ENCODE measurements at places on chromosomes 1 and 21.

DNA sequence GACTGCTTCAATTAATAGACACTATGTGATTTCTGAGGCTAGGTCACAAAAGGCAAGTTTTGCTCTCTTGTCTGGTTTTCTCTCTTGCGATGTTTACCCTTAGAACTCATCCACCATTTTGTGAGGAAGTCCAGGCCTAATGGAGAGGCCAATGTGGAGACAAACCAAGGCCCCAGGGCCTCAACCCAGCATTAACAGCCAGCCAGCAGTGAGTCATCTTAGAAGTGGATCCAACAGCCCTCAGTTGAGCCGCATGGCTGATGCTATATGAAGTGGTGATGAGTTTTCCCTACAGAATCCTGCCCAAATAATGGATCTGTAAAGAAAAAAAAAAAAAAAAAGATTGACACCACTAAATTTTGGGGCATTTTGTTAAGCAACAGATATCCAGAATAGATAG, 95.1 kb downstream of the DNTTIP2 start:
- DNase-seq: no peak

- DNase-seq: no peak
These were observed 21.6 kb downstream of the MECR start for GRCh38 chr1:29209173-29209572.

GRCh38 chr21:35508139-35508888, 459.2 kb upstream of the RUNX1 start:
- DNase-seq: no peak

DNA sequence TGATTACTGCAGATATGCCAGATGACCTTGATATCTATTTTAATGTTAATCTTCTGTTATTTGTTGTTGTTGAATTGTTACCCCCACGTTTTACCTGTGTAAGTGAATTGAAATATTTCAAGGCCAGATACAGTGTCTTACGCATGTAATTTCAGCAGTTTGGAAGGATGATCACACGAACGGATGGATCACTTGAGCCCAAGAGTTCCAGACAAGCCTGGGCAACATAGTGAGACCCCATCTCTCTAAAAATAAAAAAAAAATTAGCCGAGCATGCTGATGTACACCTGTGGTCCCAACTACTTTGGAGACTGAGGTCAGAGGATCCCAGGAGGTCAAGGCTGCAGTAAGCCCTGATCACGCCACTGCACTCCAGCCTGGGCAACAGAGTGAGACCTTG, 32.2 kb downstream of the SDCCAG8 start:
- DNase-seq: no peak

DNA sequence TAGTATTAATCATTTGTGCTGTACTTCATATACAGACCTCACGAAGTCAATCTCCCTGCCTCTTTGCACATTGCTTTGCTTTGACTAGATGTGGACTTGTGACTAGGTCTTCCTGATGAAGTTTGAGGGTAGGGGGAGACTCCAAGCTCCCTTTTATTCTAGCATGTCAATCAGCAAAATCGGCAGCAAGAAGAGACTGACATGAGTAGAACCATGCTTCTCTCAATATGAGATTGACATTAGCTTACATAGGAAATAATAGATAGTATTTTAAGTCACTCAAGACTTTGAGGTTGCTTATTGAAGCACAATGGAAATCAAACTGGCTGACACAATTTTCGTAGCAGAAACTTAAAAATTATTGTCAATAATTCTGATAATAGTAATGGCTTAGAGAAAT, 866.4 kb upstream of the ADAMTS5 start:
- DNase-seq: no peak

Data from forelimb muscle (tissue), 1 donor.